Aorta (tissue), 5 donors: ENCODE measurements at places on chromosomes 13 and 19. TPM values are rescaled to one million over a fixed set of nuclear protein-coding genes. Genes with fewer than 3 reads are reported as not detected.

DNA sequence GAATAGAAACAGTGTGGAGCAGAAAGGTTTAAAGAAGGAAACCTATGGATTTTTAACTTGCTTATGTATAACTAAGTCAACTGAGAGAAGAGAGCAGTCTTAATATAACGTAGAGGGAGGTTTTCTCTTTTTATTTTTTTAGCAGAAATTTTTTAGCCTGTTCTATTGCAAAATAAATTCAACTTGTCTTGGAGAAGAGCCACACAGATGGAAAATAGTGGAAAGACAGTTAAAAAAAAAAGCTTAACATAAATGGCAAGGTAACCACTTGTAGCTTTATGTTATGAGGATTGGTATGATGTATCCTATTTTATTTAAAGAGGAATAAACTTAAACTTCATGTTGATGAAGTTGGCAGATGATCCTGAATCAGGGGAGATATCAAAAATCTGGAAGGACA is 312.4 kb downstream of the SHISA2 start:
- no peaks in the 10 kb centered on the region for H3K4me1 ChIP-seq
- no peaks in the 10 kb centered on the region for H3K36me3 ChIP-seq
- DNase-seq: no peak

ERCC1 gene
- total RNA-seq: 69.9 TPM

DNA sequence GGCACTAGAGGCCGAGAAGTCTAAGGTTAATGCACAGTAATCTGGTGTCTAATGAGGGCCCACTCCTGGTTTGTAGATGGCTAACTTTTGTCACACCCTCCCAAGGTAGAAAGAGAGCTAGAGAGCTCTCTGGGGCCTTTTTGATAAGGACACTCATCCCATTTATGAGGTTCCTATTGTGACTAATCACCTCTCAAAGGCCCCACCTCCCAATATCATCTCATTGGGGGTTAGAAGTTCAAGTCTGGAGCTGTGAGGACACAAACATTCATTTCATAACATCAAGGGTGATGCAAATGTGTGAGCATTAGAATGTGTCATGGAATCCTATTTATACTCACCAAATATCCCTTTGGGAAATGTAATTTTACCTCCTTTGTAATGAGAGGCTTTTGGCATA is 79.2 kb upstream of the SLC10A2 start:
- no peaks in the 10 kb centered on the region for H3K27me3 ChIP-seq
- no peaks in the 10 kb centered on the region for H3K4me1 ChIP-seq
- no peak overlapping the region for H3K4me3 ChIP-seq
- H3K27ac ChIP-seq: no peak overlapping the region
- H3K36me3 ChIP-seq: no peaks in the 10 kb centered on the region

BBC3 gene
- total RNA-seq: 8.6 TPM
